Activated CD8-positive, alpha-beta T cell treated with anti-CD3 and anti-CD28 coated beads, Interleukin-2, amount 10 ng/mL, durations not matched to agents 7 days and 5 days (primary cell): ENCODE measurements at places on chromosomes 2 and 18. TPM values are rescaled to one million over a fixed set of nuclear protein-coding genes. Genes with fewer than 3 reads are reported as not detected.

The DPP10 gene
- total RNA-seq = not detected

The GPR17 gene
- not detected for total RNA-seq

The CD8B2 gene
- total RNA-seq = 3.6 TPM

The CEBPZOS gene
- total RNA-seq = 35.1 TPM

The KYNU gene
- not detected for total RNA-seq

The MAPRE2 gene
- total RNA-seq = 53.6 TPM

The IL1RN gene
- not detected for total RNA-seq

The NXPH2 gene
- not detected for total RNA-seq

The EML6 gene
- total RNA-seq = 1.3 TPM

The LRRTM1 gene
- total RNA-seq = not detected

The UGT1A6 gene
- total RNA-seq = not detected

The LCT gene
- 0.34 TPM for total RNA-seq

The PTPRM gene
- 1.0 TPM for total RNA-seq

The ALLC gene
- not detected for total RNA-seq

The HOXD8 gene
- not detected for total RNA-seq

The TEX44 gene
- total RNA-seq = not detected

The ABCG8 gene
- total RNA-seq = not detected
